ENCODE measurements at places on chromosomes 6 and 20.

DNA sequence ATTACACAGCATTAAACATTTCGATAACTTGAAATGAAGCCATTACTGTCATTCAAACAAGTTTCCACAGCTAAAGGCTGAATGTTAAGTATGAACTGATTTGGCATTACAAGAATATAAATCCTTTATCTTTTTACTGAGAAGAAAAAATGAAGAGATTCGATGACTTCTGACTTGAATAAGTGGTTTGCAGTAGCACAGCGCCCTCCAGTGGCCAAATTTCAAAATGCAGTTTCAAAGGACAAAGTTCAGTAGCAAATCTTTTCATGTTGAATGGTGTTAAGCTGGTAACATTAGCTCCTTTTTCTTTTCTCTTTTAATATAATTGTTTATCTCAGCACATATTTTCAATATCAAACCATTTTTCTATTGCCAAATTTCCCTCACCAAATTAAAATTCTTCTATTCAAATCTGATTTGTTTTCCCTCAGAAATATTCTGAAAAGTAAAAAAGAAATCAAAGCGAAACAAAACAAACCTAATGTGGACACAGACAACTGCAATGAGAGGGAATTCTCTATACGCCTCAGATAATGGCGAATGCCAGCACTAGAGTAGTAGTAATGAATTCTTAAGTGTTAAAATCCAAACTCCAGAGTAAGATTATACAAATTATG, 145.7 kb downstream of the BTBD9 start:
- peak; percentile 72 for DNase-seq

- no peak for DNase-seq
Observed at GRCh38 chr6:123967905-123968304, 164.2 kb downstream of the NKAIN2 start.

DNA sequence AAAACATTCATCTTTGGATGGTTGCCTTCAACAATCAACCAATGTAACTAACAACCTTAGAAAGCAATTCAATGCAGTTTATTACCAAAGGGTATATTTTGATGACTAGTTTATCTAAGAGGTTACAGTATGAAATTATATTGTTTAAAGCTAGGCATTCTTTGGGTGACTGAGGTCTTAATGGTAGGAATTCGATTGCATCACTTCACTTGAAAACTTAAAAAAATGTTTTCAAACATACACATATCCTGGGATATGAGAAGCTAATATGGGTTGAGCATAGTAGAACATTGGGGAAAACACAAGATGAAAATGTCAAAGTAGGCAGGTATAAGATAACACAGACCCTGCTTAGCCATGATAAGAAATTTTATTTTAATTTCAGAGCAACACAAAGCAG, 144.6 kb upstream of the BMP5 start:
- DNase-seq, result no peak

DNA sequence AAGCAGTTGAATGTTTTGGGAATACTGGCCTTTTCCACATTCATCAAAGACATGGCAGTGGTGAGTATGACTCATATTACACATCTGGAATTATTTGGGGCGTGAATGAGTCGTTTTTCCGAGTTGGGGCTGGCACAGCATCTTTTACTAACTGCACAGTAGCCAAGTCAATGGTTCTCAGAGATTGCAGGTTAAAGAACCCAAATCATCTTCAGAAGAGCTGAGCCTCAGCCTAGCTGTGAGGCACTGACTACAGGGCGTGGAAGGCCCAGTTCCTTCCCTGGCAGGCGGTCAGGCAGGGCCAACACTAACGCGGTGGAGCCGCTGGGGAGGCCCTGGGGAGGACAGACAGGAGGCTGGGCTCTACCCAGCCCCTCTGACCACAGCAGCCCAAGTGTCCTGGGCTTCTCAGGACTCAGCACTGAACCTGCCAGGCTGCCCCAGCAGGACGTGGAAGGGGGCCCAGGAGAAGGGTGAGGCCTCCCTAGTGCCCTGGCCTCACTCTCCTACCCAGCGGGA, 20.1 kb upstream of the HELZ2 start:
- no peak for DNase-seq

DNA sequence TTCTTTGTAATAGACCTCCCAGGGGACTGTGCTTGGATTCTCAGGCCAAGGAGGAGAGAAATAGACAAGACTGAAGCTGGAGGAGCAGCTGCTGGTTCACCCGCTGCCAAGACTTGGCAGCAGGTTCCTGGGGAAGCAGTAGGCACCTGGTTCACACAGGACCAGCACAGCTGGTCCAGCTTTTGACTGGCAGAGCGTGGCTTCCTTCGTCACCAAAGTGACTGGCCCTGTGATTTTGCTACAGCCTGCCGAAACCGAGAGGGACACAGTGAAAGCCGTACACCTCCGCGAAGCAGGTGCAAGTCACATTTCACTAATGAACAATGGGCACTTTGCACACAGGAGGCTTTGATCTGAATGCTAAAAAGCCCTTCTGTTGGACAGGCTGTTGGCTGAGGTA, 199.0 kb downstream of the RNF144B start:
- DNase-seq, result no peak

- DNase-seq, result peak; percentile 34
Observed at GRCh38 chr20:64161356-64162238, 2.7 kb upstream of the MYT1 start.

- DNase-seq, result no peak
Observed at GRCh38 chr6:134424165-134424797, 106.4 kb upstream of the SGK1 start.

DNA sequence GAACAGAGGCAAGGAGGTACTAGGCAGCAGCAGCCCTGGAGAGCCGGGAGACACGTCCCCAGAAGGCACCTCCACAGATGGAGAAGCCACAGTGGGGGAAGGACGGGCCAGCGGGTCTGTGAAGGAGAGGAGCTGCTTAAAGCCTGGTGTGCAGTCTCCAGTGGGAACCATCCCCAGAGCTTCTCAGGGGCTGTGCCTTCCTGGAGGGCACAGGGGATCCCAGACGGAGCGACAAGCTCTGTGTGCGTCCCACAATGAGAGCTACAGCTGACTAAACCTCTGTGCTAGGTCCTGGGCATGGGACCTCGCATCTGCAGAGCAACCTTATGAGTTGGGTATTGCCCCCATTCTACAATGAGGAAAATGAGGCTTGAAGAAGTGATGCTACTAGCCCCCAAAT, 50.7 kb downstream of the EZR start:
- DNase-seq, result no peak

DNA sequence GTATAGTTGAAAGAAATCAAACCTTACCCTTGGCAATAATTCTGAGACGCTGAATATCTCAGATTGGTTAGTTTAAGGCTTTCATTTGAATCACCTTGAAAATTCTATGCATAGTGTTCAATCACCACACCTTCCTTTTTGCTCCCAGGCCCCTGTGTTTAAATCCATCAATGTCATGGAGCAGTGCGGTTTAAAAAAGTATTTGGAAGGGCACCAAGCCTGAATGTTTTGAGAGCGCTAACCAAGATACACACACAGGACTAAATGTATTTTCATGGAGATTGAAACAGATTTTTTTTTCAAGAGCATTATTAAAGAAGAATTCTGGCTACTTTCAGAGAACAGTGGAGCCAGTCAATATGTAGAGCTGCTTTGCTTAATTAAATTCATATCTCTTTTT, 195.7 kb downstream of the CENPW start:
- DNase-seq, result no peak

DNA sequence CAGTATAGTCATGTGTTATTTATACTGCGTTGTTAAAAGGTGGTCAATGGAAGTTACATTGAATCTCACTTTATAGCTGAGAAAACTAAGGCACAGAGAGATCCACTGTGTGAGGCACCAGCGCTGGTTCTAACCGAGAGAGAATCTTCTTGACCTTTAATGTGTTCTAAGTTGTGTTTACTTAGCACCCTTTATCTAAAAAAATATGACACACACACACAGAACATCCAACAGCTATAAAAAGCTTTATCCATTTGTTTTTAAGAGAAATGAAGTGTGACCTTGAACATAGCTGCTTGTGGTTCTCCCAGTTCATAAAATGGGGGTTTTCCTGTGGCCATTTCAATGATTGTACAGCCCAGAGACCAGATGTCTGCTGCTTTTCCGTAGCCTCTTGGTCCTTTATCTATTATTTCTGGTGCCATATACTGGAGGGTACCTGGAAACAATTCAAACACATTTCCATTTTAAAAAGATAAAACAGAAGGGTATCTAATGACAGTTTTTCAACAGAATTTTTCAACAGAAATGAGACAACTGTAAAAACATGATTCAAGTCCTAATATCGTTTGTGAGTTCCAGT, 54.8 kb upstream of the MAP7 start:
- no peak for DNase-seq

DNA sequence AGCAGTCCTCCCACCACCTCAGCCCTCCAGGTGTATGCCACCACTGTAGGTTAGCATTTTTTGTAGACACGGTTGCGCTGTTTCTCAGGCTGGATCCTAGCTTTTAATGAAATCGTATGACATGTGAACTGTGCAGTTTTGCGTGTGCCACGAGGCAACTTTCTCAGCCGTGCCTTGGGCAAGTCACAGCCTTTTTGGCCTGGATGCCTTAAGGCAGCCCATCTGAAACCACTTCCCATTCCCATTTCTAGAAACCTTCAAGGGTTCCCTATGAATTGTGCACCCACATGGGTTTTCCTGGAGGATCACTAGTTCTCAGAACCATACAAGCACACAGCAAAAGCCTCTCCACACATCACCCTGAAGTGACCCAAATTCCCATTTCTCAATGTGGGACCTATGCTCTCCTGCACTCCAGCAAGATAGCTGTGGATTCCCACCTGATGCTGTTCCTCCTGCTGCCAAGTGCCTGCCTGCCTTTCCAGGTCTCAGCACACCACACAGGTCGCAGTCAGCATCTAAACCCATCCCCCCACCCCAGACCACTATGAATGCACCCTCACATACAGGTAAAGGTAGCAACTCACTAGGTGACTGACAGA, 28.9 kb downstream of the SNX5 start:
- no peak for DNase-seq

- no peak for DNase-seq
Observed at GRCh38 chr6:118252474-118252873, 295.6 kb upstream of the PLN start.

- no peak for DNase-seq
Observed at GRCh38 chr20:50731930-50732690, 730 bp downstream of the PARD6B start.

DNA sequence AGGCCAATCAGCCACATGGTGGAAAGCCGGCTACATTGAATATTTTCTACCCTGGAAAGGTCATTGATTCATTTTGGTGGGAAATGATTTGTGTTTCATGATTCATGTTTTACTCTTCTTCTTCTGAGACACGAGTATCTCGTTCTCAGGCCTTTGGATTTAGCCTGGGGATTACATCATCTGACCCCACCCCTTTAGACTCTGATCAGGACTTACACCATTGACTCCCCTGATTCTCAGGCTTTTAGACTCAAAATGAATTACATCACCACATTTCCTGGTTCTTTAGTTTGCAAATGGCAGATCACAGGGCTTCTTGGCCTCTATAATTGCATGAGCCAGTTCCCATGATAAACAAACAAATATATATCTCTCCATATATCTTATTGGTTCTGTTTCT, 228.8 kb downstream of the ADGRG6 start:
- no peak for DNase-seq

DNA sequence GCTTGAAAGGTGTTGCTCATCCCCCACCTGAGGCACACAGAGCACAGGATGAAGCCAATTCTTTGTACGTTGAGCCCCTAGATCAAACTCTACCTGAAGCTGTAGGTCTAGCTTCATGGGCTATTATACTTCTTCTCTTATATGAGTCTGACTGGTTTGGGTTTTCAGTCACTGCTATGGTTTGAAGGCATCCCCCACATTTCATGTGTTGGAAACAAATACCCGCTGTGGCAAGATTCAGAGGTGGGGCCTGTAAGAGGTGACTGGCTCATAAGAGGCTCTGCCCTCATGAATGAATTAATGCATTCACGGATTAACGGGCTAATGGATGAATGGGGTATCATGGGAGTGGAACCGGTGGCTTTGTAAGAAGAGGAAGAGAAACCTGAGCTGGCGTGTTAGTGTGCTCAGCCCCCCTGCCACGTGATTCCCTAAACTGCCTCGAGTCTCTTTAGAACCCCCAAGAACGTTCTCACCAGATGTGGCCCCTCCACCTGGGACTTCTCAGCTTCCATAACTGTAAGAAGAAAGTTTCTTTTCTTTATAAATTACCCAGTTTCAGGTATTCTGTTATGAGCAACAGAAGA, 39.2 kb downstream of the PREX1 start:
- DNase-seq, result no peak

DNA sequence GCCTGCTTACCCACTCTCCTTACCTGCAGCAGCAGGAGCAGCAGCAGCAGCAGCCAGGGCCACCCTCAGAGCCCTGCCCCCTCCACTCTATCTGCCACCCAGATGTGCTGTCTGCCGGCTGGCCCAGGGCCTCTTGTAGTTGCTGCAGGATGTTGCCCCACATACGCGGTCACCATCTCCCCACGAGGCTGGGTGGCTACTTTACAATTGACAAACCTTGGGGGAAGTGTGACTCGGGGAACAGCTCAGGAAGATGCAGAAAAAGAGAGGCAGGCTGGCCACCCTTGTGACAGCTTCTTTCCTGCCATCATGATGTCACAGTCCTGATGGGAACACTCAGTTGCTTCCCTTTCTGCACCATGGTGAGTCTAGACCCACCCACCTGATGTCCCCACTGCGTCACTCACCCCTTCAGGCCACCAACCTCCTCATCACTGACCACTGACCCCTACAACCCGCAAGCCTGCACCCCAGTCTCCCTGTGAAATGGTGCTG, 14.5 kb downstream of the TREM1 start:
- no peak for DNase-seq

DNA sequence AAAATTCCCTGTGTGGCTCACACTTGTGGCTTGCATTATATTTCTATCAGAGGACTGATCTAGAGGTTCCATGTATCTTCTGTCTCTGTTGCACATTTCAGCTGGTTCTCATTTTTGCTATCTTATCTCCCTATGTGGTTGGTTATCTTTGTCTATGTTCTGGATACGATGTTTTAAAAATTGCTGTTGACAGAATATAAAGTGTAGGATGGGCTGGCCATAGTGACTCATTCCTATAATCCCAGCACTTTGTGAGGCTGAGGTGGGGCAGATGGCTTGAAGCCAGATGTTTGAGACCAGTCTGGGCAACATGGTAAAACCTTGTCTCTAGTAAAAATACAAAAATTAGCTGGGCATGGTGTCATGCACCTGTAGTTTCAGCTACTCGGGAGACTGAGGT, 9.9 kb upstream of the ULBP3 start:
- DNase-seq, result no peak

GRCh38 chr20:50729901-50730764, 1.2 kb upstream of the PARD6B start:
- DNase-seq, result no peak

- peak; percentile 45 for DNase-seq
Observed at GRCh38 chr6:105880030-105880492, 206.1 kb upstream of the PRDM1 start.

DNA sequence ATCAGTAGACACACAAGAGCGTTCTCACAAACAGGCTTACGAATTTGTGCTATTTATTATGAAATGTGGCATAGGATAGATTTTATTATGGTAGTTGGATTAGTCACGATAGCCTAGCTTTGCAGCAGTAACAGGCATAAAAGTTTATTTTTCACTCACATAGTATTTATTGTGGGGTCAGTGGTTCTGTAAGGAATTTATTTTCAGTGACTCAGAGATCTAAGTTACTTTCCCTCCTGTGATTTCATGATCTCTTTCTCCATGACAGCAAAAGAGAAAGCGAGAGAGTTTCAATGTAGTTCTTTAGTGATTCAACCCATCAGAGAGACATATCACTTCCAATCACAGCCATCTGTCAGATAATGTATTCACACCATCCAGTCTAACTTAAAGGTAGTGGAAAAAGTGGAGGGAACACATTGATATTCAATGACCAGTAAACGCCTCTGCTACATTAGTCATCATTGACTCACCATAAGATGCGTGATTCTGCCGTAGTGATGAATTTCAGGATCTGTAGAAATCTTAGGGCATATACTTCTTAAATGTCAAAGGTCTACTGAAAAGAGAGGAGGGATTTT, 605.5 kb downstream of the HDGFL1 start:
- no peak for DNase-seq
